ENCODE measurements at places on chromosomes 16 and 17.

DNA sequence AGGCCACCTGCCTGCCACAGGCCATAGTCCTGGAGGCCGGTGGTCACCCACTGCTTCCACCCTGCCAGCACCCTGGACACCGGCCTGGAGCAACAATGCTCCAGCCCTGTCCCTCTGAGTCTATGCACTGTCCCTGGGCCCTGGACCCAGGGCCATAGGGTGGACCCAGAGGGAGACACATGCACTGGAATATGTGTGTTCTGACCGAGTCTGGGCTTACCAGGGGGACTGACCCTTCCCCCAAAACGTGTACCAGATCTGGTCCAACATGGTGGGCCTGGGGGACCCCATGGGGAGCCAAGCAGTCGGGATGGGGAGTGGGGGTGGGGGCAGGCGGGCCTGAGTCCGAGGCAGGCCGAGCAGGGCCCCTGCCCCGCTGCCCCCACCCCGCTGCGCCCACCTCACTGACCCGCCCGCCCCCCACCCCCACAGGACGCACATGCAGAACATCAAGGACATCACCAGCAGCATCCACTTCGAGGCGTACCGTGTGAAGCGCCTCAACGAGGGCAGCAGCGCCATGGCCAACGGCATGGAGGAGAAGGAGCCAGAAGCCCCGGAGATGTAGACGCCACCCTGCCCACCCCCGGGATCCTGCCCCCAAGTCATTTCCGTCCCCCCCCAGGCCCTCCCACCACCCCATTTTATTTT is 357.4 kb downstream of the SEC14L1 start:
- no peak for DNase-seq

GRCh38 chr17:58684003-58684402 is 7.8 kb downstream of the TEX14 start:
- no peak for DNase-seq

- DNase-seq, result peak; percentile 39
These were observed 119.8 kb downstream of the PRKCA start for GRCh38 chr17:66422186-66422585.

- DNase-seq, result no peak
These were observed 62.5 kb downstream of the WDR59 start for GRCh38 chr16:74922150-74923138.

- no peak for DNase-seq
These were observed 165.5 kb upstream of the TBX2 start for GRCh38 chr17:61233991-61234750.

DNA sequence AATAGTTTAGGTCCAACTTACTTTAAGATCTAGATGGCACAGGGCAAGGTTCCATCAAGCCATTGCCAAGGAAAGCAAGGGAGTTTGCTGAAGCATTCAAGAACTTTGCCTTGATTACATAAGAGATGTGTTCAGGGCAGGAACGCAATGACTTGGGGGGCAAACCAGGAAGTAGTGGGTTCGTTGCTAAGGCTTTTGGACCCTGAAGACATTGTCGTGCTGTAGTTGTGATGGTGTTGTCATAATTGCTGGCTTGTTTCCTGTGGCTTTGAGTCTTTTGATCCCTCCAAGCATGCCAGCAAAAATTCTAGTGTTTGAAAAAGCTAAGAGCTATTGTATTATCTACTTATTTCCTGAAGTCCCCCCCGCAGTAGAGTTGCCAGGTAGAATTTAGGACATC is 70.7 kb upstream of the HNF1B start:
- DNase-seq, result no peak

Measured in AG10803 (cell line).